ENCODE measurements at places on chromosomes 7 and 10.

DNA sequence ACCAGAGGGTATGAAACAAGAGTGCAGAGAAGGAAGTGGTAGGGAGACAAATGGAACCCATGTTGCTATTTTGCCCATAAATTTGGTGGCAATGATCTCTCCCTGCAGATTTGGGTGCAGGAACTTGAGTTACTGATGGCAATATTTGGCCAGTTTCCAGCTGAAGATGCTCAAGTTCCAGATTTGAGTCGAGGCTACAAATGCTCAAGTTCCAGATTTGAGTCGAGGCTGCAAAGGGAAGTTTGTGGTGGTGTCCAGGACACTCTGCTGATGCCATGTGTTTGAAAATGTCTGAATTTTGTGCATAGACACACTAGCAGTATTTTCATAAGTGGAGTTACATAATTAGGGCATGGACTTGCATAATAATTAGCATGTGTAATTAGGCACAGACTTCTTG is 40.8 kb downstream of the TBXAS1 start:
- DNase-seq, result no peak

GRCh38 chr7:17472518-17472917 is 174.1 kb downstream of the AHR start:
- DNase-seq, result no peak

- DNase-seq, result peak; percentile 62
Measured at GRCh38 chr10:29736366-29737073, 101.7 kb upstream of the SVIL start.

GRCh38 chr7:142611566-142612236 is 137.6 kb upstream of the PRSS1 start:
- peak; percentile 85 for DNase-seq

DNA sequence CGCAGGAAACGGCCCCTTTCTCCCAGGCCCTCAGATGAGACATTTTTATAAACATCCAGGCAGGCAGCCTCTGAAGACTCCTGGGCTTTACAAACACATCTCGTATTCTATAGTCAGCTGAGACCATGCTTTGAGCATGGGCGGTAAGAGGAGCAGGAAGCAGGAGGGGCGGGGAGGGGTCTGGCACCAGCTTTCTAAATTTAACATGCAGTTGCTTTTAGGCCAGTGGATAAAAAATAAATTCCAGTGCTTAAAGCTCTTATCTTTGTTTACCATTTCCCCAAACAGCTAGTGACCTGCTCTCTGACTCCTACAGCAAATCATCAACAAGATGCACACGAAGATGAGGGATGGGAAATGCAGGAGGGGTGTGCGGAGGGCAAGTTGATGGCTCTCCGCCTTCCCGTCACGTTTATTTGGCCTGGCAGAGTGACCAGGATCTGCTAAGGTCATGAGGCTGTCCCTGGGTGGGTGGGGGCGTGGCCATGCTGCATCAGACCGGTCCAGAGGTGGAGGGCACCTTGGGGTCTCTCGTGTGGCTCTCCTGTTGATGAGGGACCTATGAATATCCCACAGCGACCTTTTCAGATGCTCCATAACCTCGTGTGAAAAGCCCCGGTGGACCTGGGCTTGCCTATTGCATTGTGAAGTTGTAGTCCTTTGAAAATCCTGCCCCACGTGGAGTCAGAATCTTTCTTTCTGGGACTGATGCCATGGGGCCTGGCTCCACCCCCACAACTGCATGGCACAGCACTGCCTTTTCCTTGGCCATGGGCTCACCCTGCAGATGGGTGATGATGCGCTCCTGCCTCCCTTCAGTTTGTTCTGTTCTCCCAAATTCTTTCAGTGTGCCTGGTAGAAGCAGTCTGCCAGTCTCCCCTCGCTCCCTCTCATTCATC is 67.5 kb downstream of the PARP12 start:
- peak; percentile 9 for DNase-seq
